Liver (tissue), 10 donors: ENCODE measurements at places on chromosomes 2 and 18.
A peak's percentile ranks its signal among the peaks of the same experiment; 100 is the strongest.

- DNase-seq, result no peak
Observed at GRCh38 chr2:169513926-169514325, 4.4 kb downstream of the KLHL41 start.

- no peak for DNase-seq
Observed at GRCh38 chr2:40213071-40213470, 238.8 kb downstream of the SLC8A1 start.

GRCh38 chr18:519019-519879 lies 18.7 kb upstream of the COLEC12 start:
- no peak for DNase-seq

- no peak for DNase-seq
Observed at GRCh38 chr2:215845839-215846586, 167.3 kb downstream of the MREG start.

- DNase-seq, result no peak
Observed at GRCh38 chr2:161165811-161166210, 5.6 kb downstream of the TANK start.

DNA sequence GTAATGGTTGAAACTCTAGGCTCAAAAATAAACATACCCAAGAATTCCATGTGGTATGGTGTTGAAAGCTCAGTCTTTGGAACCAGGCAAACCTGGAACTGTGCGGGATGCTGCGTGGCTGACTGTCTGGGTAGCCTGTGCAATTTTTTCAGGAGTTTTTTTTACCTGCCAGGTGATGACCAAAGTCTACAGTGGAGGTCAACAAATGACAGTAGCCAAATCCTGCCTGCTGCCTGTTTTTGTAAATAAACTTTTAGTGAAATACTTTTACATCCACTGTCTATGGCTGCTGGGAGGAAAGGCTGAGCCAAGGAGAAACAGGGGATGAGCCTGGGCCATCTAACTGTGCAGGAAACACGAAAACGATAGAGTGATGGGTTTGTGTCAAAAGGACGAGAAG lies 240.6 kb downstream of the PIEZO2 start:
- no peak for DNase-seq

- no peak for DNase-seq
Observed at GRCh38 chr2:241645056-241645914, 7.8 kb downstream of the ATG4B start.

DNA sequence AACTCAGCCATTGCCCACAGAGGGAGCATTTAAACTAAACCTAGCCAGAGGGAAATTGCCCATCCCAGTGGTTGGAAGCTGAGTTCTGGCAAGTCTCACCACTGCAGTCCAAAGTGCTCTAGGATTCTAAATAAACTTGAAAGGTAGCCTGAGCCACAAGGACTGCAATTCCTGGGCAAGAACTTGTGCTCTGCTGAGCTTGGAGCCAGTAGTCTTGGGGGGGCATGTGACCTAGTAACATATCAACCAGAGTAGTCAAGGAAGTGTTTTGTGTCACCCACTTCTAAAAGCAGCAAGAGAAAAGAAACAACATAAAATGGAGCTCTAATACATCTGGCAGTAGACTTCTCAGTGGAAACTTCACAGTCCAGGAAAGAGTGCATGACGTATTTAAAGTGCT lies 167.0 kb downstream of the PTH2R start:
- DNase-seq, result no peak

DNA sequence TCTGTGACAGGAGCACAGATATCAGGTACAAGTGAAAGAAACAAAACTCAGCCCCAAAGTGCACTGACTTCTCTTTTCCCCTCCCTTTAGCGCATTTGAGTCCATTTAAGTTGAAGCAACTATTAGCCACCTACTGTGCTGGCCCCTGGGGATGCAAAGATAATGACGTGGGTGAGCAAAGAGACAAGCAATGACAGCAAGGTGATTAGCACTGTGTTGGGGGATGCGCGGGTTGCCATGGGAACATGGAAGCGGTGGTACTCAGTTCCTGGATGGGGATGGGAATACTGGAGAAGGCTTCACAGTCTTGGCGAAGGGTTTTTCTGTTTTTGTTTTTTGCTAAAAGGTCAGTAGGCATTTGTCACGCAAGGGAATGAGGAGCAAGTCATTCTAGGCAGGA lies 205.8 kb downstream of the LDLRAD4 start:
- no peak for DNase-seq

GRCh38 chr2:220499225-220499624 lies 871.8 kb downstream of the SLC4A3 start:
- DNase-seq, result no peak

DNA sequence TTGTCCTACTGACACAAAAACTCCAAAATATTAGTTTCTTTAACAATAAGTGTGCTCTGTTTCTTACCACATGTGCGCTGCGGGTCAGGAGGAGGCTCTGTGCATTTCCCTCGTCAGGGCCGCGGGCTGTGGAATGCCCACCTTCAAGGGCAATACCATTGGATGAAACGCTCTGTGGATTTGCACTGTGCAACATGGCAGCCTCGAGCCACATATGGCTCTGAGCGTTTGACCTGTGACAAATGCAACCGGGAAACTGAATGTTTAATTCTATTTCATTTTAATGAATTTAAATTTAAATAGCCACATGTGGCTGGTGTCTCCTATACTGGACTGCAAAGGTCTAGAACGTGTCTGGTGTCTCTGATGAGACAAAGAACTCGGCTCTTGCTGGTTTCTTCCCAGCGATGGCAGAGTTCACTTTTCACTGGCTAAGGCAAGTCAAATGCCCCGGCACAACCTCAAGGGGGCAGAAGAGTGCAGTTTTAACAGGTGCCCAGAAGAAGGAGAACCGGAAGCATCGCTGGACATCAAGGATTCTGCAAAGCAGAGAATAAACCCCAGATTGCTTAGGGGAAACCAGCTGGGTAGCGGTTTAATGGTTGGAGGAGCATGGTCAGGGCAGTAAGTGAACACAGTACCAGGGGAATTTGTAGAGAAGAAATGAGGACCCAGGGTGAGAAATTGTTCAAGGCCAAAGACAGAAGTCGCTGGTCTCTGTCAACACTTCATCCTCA lies 37.0 kb upstream of the TMEM18 start:
- no peak for DNase-seq

DNA sequence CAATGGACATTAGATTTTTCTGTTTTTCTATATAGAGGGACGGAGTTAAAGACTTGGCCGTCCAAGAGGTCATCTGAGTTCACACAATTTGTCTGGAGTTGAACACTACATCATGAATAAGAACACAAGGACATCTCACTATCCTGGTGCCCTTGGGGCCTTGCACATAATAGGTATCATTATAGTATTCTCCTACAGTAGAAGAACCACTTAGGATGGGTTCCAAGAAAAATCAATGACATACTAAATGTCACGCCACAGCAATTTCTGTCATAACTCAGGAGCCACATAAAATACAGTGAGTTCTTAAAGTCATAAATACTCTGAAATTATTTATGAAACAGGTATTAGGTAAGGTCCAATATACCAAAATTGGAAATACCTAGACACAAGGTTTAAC lies 154.4 kb downstream of the NCKAP5 start:
- no peak for DNase-seq

GRCh38 chr2:124248386-124248785 lies 223.3 kb downstream of the CNTNAP5 start:
- no peak for DNase-seq

DNA sequence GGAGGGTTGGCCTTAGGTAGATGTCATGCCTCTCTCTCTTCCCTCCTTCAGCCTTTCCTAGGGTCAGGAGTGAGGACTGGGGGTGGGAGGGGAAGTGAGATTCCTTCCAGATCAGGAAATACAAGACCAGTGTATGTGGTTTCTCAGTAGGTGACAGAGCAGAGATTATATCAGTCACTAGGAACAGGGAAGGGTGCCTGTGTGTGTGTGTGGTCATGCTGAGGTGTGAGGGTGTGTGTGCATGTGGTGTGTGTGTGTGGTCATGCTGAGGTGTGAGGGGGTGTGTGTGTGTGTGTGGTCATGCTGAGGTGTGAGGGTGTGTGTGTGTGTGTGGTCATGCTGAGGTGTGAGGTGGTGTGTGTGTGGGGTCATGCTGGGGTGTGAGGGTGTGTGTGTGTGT lies 259.8 kb downstream of the LOXHD1 start:
- DNase-seq, result no peak

GRCh38 chr18:35749701-35750100 lies 168.2 kb downstream of the GALNT1 start:
- DNase-seq, result no peak

GRCh38 chr2:206232287-206233035 lies 42.0 kb upstream of the ZDBF2 start:
- no peak for DNase-seq

DNA sequence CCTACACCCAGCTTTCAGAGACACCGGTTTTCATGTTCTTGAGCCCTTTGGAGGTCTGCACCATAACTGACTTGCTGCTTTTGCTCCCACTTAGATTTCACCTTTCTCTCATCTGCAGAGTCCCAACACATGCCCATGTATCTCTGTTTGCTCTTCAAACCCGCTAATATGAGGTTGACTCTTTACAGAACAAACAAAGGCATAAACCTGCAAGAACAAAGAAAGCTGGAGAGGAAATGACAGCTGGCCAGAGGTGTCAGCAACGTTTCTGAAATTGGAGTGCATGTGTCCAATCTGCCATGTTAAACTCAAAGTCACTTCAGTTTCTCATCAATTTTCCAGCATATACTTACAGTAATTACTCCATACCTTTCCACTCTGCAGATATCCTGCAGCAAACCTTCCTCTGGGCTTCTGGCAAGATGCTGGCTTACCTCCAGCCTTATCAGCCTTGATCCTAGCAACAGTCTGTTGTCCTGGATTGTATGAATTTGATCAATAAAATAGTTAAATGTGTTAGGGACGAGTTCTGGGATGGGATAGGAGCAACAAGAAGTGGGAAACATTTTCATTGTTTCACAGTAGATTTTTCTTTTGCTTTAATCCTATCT lies 157.4 kb downstream of the FHOD3 start:
- DNase-seq, result no peak

GRCh38 chr2:197159661-197160211 lies 150.8 kb downstream of the ANKRD44 start:
- DNase-seq, result no peak

GRCh38 chr2:195458936-195459335 lies 198.1 kb upstream of the SLC39A10 start:
- DNase-seq, result no peak

GRCh38 chr2:53362934-53363333 lies 404.7 kb upstream of the CHAC2 start:
- no peak for DNase-seq

DNA sequence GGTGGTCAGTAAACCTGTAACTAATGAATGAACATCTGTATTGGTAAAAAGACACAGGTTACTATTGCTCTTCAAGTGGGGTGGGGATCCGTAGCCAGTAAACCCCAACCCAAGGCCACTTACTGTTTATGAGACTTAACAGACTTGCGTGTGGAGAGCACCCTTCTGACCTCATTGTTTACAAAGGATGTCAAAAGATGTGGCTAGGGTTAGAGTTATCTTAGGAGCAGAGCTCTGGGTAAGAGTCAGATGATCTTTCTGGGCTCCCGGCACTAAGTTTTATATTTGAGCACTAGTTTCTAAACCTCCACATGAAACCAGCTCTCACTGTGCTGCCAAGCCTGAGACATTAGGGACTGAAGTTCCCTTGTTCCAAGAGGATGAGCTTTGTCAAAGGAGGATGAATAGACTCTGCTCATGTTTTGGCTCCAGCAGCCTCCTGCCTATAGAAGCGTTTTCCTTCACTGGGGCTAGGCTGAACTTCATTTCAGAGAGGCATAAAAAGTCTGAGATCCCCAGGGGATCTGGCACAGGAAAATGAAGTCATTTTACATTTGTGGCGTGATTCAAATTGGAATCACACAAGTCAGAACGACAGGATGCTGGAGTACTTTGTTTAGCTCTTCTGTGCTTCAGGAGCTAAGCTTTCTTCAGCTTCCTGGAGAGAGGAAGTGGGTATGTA lies 403.1 kb upstream of the TRIB2 start:
- DNase-seq, result no peak

GRCh38 chr2:231449503-231450054 lies 14.7 kb downstream of the NCL start:
- no peak for DNase-seq

- DNase-seq, result no peak
Observed at GRCh38 chr2:176584333-176584732, 315.1 kb downstream of the MTX2 start.

- no peak for DNase-seq
Observed at GRCh38 chr2:239691720-239692119, 290.9 kb upstream of the HDAC4 start.

- DNase-seq, result no peak
Observed at GRCh38 chr18:24212939-24213338, 74.1 kb downstream of the CABYR start.

GRCh38 chr2:144281476-144281875 lies 238.4 kb downstream of the ZEB2 start:
- DNase-seq, result no peak

GRCh38 chr18:12060182-12060870 lies 33.3 kb upstream of the ANKRD62 start:
- DNase-seq, result no peak

DNA sequence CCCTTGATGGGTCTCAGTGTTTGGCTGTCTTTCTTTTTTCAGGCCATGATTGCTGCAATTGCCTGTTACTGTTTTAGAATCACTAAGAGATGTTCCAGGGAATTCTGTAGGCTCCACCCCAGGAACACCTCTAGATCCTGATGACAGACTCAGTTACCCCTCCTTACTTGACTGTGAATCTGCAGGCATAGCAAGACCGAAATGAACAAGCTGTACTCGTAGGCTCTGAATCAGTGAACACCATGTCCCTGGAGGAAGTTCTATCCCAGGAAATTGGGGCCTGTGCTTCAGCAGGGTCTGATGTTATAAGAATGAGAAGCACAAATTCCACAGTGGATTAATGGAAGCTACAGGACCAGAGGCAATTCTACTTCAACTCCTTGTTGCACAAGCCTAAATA lies 148.6 kb downstream of the COPS8 start:
- no peak for DNase-seq

- peak; percentile 67 for DNase-seq
Observed at GRCh38 chr2:10028988-10029874, 14.1 kb upstream of the KLF11 start.

- no peak for DNase-seq
Observed at GRCh38 chr2:217363470-217363869, 503.6 kb upstream of the TNP1 start.

GRCh38 chr2:43454791-43455190 lies 141.0 kb downstream of the THADA start:
- no peak for DNase-seq

DNA sequence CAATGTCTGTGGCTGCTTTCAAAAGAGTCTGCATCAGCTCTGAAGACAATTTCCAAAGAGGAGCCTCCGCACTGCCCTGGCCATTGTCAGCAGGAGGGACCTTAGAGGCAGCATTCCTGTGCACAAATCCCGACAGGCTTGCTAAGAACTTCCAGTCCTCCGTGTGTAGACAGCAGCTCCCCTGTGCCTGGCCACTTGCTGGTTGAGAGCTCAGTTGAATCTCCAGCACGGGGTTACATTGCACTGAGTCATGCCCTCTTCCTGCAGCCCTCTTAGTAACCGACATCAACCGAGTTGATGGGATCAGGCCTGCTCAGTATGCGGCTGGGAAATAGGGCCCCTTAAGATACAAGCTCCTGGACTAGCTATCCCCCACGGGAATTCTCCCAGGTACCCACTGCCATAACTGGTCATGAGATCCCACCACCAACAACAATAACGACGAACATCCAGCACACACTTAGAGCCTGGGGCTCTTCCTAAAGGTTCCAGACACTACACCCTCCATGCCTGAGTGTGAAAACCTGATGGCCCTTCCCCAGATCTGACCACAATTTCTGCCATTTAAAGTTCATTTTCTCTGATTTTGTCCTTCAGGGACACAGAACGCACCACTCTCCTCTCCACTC lies 12.0 kb downstream of the ATP6V1B1 start:
- DNase-seq, result no peak
